ENCODE measurements at places on chromosomes 6 and 20.

- DNase-seq: no peak
Observed at GRCh38 chr6:22101163-22101562, 195.7 kb downstream of the PRL start.

DNA sequence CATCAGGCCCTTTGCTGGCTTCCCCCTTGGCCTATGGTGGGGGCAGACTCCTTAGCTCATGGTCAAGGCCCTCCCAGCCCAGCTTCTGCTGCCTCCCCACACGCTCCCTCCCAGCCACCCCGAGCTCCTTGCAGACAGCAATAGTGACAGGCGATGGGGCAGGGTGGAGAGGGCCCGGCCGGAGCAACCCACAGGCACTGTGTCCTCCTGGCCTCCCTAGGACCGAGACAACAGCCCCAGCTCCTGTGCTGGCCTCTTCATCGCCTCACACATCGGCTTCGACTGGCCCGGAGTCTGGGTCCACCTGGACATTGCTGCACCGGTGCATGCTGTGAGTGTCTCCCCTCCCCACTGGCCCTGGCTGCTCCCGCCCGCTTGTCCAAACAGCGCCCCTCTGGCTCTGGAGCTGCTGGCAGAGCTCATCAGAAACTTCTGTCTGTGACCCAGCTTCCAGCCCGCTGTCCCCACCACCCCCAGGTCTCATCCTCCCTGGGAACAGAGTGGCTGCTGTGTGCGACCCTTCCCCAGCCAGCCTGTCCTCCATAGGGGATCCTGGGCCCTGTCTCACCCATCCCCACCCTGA is 21.8 kb downstream of the NPEPL1 start:
- no peak for DNase-seq

GRCh38 chr20:58461899-58462298 is 53.3 kb downstream of the APCDD1L start:
- no peak for DNase-seq

- DNase-seq: no peak
Observed at GRCh38 chr6:148816117-148816516, 69.3 kb downstream of the UST start.

GRCh38 chr6:158707120-158707820 is 57.4 kb downstream of the SYTL3 start:
- DNase-seq: no peak

All from NCI-H1092 (cell line).